A549 treated with RU486 at 1 μM for 4 hours (cell line): ENCODE measurements at places on chromosomes 13 and 19. TPM values are rescaled to one million over a fixed set of nuclear protein-coding genes. Genes with fewer than 3 reads are reported as not detected.

The EDNRB gene
- not detected in 5 replicates for total RNA-seq

The ZNF497 gene
- 0.80 to 1.8 TPM (median 1.5 TPM) in 5 replicates for total RNA-seq

The AMH gene
- total RNA-seq = 7.8 to 18.0 TPM (median 15.7 TPM) in 5 replicates

The POMP gene
- 69.6 to 128 TPM (median 111 TPM) in 5 replicates for total RNA-seq

The B3GNT3 gene
- 4.0 to 5.3 TPM (median 4.9 TPM) in 5 replicates for total RNA-seq

The MEIOSIN gene
- total RNA-seq = 0.06 to 0.10 TPM (median 0.08 TPM) in 3 of 5 replicates, not detected in the others

The SERP2 gene
- total RNA-seq = not detected in 5 replicates

The CACNG6 gene
- 10.5 to 14.4 TPM (median 12.1 TPM) in 5 replicates for total RNA-seq

The SCAF1 gene
- 42.4 to 73.9 TPM (median 68.0 TPM) in 5 replicates for total RNA-seq

The ZNF627 gene
- total RNA-seq = 2.8 to 5.5 TPM (median 3.7 TPM) in 5 replicates

The GPC5 gene
- not detected in 5 replicates for total RNA-seq

The FFAR2 gene
- not detected in 5 replicates for total RNA-seq

The OR1M1 gene
- not detected in 5 replicates for total RNA-seq

The ANO8 gene
- total RNA-seq = 2.3 to 4.3 TPM (median 3.3 TPM) in 5 replicates

The OXGR1 gene
- total RNA-seq = not detected in 5 replicates

The BLOC1S3 gene
- total RNA-seq = 10.0 to 18.3 TPM (median 14.8 TPM) in 5 replicates

The ZNF296 gene
- 6.5 to 11.0 TPM (median 10.4 TPM) in 5 replicates for total RNA-seq

The C3 gene
- total RNA-seq = 34.0 to 64.4 TPM (median 45.2 TPM) in 5 replicates

The NCAN gene
- 0.03 to 0.23 TPM (median 0.05 TPM) in 3 of 5 replicates, not detected in the others for total RNA-seq

The KASH5 gene
- total RNA-seq = 0.10 TPM in 1 of 5 replicates, not detected in the others

The MEF2B gene
- 0.24 to 1.1 TPM (median 0.27 TPM) in 5 replicates for total RNA-seq

The ONECUT3 gene
- total RNA-seq = not detected in 5 replicates

The GRIK5 gene
- total RNA-seq = 0.37 to 1.6 TPM (median 0.47 TPM) in 5 replicates

The ZNF565 gene
- 3.7 to 4.9 TPM (median 4.2 TPM) in 5 replicates for total RNA-seq

The LILRB4 gene
- not detected in 5 replicates for total RNA-seq

The MIDN gene
- 37.1 to 48.7 TPM (median 42.2 TPM) in 5 replicates for total RNA-seq
